NCI-H774 (cell line): ENCODE measurements at places on chromosomes 11 and 22.
A peak's percentile ranks its signal among the peaks of the same experiment; 100 is the strongest.

DNA sequence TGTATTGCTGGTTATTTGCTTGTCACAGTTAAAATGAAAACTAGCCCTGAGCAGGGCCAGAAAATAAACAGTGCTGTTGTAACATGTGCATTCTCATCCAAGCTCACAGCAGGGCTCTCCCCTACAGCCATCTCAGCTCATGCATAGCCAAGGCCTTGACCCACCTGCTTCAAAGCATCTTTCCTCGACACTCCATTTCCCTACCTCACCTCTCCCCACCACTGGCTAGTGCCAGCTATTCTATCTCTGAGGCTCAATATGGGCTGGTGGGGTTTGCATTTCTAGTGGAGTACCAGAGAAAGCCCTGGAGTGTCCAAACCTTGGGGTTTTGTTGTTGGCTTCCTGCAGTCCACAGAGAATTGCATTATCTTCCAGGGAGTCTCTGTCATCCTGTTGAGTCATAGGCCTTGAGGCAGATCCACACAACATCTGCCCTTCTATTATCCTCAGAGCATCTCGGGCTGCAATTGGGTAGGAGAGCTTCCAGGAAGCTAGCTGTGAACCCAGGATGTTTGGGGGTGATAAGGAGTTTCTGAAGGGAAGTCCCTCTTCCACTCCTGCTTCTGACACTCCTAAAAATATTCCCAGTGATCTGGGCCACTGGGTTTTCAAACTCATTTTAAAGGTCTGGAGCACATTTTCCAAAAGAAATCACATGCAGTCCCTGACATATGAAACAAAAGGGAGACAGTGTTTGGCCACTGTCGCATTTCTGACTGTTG lies 36.1 kb upstream of the AMOTL1 start:
- DNase-seq = no peak

DNA sequence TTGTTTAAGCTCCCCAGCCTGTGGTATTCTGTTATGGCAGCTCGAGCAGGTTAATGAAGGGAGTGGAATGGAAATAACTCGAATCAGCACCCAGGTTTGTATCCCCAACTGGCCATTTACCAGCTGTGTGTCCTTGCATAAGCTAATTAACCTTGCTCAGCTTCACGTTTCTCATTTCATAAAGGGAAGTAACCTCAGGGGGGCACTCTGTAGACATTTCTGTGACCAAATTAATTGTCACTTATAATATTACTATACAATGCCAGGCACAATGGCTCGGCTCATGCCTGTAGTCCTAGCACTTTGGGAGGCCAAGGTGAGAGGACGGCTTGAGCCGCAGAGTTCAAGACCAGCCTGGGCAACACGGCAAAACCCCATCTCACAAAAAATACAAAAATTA lies 13.8 kb downstream of the ADA2 start:
- DNase-seq = no peak

DNA sequence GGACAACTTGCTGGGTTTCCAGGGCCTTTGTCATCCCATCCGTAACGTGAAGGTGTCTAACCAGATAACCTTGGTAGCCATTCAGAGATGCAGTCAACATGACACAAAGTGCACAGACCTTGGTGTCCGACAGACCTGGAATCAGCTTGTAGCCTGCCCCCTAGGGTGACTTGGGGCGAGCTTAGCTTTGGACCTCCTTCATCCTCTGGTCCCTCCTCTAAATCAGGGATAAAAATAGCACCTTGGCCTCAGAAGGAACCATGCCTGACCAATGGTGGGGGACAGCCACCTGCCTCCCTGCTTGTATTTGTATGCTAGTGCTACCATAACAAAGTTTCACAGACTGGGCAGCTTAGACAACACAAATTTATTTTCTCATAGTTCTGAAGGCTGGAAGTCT lies 3.7 kb downstream of the SNRPD3 start:
- DNase-seq = no peak

DNA sequence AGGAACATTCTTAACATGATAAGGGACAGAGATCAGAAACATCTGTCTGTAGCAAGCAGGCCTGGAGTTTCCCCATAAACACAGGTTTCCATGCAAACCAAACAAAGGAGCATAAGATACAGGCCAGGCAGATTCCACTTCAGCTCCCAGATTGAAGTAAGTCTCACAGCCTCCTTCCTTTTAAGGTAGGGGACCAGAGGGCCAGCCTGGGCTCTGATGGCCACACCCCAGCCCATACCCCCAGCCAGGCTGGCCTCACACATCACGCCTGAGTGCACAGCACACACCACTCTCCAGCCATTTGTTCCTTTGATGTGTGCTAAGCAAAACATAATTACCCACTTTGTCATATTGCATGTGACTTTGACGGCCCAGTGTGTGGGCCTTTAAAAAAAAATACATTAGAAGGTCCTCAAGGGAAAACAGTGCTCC lies 518.7 kb downstream of the NTM start:
- DNase-seq = peak; percentile 59

DNA sequence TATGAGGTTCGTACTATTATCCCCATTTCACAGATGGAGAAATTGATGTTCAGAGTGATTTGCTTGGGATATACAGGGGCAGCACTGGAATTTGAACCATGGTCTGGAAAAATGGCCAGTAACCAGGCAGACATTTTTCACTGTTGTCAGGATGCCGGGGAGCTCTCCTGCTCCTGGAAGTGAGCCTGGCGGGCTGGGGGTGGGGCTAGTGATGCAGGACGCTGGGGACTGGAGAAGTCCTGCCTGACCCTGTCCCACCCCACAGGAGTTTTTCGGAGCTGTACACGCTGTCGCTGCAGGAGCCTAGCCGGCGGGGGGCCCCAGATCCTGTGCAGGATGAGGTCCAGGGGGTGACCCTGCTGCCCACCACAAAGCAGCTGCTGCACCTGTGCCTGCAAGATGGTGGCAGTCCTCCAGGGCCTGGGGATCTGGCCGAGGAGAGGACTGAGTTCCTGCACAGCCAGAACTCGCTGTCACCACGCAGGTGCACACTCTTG lies 11.1 kb downstream of the SIPA1 start:
- no peak for DNase-seq

DNA sequence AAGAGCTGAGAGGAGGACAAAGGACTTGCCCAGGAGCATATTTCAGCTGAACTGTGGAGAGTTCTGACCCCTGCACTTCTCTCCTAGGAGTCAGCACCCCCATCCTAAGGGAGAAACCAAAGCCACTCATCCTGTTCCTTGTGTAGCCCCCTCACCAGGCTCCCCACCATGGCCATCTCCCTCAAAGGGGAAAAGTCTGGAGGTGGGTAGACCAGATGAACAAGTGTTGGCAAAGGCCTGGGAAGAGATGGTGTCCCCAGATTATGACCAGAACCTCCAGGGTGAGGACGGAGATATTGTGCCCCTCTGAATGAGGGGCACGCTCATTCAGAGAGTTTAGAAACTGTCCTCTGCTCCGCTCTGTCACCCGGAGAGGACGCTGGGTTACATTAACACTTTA lies 880.0 kb downstream of the BRD1 start:
- no peak for DNase-seq

GRCh38 chr11:47399860-47400767 lies 8.3 kb upstream of the SLC39A13 start:
- DNase-seq = no peak

DNA sequence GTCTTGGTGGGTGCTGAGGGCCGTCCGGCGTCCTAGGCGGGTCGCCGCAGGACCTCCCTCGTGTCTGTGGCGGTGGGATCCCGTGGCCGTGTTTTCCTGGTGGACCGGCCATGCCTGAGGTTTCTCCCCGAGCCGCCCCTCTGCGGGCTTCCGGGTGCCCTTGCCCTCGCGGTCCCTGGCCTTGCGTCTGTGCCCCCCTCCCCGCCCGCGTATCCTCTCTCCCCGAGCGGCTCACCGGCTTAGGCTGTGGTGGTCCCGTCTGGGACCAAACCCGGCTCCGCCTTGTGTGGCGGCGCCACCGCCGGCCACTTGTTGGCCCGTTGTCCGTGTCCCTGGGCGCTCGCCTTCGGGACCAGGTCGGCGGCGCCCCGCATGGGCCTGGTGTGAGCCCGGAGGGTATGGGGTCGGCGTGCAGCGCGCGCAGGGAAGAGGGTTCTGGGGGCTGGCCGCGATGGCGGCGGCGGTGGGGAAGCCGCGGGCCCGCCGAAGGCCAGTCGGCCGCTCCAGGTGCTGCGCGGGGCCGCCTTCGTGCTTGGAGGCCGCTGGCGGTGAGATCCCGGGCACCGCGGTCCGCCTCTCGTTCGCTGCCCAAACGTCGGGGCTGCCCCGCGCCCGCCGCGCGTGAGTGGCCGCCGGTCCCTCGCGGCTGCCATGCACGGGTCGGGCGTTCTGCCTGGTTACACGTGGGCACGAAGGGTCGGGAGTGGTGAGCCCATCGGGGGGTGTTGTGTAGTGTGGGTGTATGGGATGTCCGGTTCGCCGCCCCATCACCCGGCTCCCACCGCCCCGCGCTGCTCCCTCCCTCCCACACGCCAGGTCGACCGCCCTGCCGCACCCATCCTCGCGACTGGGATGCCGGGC lies 3899.1 kb upstream of the OR11H1 start:
- DNase-seq = no peak

GRCh38 chr11:37371346-37371970 lies 773.4 kb upstream of the RAG2 start:
- DNase-seq = no peak

- DNase-seq = no peak
Measured at GRCh38 chr11:69251639-69252489, 42.1 kb upstream of the MYEOV start.

DNA sequence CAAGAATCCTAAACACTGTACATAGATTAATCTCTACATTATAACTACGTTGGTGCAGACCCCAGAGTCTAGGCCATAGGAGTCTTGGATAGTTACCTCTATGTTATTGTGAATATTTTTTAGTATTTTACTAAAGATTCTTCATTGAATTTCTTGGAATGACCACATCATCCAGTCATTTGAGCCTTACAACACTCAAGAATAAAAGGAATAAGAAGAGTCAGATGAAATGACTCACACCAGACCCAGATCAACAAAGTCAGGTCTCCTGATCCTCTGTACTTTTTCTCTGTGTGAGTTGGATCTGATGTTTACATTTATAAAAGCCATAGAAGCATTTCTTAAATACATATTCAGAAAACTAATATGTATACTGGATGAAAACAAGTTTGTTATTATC lies 179.2 kb upstream of the ARHGAP20 start:
- no peak for DNase-seq

GRCh38 chr11:21622566-21622965 lies 570.3 kb upstream of the ANO5 start:
- DNase-seq = no peak

DNA sequence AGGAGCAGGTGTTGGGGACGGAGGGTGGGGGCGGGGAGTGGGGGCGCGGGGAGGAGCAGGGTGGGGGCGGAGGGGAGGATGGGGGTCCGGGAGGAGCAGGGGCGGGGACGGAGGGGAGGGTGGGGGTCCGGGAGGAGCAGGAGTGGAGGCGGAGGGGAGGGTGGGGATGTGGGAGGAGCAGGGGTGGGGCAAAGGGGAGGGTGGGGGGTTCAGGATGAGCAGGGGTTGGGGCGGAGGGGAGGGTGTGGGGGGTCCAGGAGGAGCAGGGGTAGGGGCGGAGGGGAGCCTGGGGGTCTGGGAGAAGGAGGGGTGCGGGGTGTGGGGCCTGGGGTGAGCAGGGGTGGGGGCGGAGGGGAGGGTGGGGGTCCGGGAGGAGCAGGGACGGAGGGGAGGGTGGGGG lies 17.1 kb downstream of the CRELD2 start:
- DNase-seq = peak; percentile 18
